Endodermal cell (in vitro differentiated cells): ENCODE measurements at places on chromosomes 16 and 17.

GRCh38 chr16:66713076-66713475, 16.5 kb upstream of the CMTM4 start:
- no peak for DNase-seq

DNA sequence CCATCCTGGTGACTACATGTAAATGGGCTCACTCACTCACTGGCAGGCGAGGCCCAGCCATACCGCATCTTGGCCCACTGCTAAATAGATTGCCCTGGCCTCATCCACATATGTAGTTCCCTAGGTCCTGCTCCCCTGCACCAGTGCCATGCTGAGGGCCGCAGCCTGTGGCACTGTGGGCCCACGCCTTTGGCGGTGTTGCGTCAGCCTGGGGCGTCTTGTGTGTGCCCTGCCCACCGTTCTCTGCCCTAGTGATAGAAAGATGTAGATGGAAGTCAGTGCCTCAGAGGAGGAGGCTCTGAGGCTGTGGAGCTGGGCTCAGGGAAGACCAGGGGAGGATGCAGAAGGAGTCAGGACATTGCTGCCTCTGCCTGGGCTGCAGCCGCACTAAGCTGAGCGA, 18.9 kb downstream of the C17orf75 start:
- DNase-seq: no peak

- DNase-seq: no peak
These were observed 99.0 kb downstream of the OMG start for GRCh38 chr17:31198026-31198425.

DNA sequence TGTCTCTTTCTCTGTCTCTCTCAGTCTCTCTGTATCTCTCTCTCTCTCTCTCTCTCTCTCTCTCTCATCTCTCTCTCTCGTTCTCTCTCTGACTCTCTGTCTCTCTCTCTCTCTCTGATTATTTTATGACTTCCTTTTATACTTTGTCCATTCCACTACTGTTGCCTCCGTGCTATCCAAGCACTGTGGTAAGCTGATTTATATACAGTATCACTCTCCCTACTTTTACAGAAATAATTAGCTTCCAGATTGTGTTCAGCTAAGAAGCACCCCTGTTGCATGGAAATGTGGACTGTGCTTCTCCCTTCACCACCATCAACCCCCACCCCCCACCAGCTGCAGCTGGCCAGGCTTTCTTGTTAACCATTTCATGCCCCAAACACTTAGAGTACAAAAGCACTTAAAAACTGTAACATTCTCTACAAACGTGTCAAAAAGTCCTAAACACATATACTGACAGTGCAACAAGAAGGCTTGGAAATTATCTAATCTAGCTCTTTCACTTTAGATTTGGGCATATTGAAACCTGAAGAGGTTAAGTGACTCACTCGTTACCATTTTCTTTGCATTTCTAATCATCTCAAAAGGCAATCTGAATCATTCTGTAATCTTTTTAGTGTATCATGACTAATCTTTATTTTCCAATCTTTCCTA, 11.6 kb upstream of the TMEM100 start:
- DNase-seq: peak; percentile 69

DNA sequence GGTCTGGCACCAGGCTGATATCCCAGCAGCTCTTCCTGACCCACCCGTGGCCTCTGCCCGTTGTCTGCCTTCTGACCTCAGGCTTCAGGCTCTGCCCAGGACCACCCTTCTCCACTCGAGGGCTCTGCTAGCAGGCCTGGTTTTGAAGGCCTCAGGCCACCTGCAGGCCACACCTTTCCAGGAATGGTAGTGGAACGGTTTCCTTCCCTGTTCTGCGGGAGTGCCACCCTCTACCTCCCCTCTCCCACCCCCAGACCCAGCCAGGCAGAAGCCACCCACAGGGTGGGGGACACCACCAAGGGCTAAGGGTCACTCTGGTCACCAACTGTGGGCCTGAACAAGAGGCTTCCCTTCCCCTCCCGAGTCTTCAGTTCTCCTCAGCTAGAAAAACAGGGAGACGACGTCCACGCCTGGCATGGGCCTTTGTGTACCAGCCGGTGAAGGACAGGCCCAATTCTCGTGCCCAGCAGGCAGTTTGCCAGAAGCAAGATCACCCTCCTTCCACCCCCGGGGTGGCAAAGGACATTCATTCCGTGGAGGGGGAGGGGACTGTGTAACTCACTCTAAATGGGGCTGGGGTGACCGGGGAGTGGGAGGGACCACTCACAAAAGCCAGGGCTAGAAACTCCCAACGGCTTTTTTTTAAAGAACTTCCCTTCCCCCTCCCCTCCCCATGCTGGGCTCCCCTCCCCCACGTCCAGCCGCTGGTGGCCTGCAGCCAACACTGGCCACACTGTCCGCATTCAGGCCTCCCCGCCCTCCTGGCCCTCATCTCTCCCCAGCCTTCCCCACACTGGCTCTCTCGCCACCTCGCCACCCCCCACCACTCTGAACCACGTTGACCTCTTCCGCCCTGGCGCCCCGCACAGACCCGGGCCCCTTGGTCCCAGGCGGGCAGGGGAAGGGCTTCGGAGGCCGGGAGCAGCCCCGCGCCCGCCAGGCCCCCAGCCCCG, 7.7 kb downstream of the CBX4 start:
- peak; percentile 80 for DNase-seq

DNA sequence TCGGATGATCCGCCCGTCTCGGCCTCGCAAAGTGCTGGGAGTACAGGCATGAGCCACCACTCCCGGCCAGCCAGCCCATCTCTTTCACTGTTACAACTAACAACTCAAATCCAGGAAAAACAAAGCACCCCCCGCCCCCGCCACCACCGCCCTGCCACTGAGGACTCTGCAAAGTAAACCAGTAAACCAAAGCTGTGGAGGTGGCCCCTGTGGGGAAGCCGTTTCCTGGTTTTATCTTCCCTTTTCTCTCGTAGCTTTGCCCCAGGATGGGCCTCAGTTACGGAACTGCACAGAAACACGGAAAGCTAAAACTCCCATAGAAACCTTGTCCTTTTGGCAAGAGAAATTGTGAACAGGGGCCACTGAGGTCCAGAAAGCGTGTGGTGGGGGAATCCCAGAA, 17.5 kb downstream of the CHMP6 start:
- DNase-seq: no peak

DNA sequence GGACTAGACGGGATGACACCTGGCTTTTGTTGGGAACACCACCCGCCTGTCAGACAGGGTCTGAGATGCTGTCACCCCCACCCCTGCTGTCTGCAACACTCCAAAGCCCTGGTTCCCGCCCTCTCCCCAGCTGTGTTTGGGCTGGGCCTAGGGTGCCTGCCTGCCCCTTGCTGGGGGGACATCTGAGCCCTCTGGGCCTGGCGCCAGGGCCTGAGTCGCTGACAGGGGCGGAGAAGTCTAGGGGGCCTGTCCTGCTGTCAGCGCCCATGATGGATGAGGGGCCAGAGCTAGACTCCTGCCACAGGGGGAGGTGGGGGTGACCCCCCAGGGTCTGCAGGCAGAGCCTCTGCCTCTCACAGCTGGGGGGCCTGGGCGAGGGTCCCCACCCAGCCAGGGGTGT, 7.6 kb upstream of the PKMYT1 start:
- DNase-seq: no peak

DNA sequence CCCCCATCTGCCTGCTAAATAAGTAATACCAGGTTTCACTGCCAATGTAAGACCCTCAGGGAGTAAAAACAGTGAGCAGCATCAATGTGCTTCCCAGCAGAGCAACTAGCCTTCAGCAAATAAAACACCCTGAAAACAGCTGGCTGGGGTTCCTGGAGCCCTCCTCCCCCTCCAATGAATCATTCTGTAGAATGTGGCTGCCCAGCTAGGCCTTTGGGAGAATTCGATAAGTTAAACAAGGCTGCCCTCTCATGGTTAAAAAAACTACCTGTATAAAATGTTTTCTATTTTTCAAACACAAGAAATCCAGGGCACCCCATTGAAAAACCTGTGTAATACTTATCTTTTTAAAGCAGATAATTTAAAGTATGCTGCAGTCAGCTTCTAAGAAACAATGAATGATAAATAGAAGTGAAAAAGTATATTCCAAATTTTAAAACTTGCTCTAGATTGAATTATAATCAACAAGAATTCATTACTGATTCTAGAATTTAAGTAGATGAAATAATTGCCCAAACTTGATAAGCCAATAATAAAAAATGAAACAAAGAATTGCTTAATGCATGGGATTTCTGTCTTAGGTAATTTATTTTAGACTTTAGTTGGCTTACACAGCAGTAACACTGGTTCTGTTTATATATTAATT, 9.4 kb upstream of the TOM1L1 start:
- peak; percentile 77 for DNase-seq

- no peak for DNase-seq
These were observed 12.1 kb downstream of the TBC1D26 start for GRCh38 chr17:15744074-15744676.

- DNase-seq: no peak
These were observed 11.2 kb downstream of the NAGPA start for GRCh38 chr16:5022521-5022920.
